NCI-H187 (cell line): ENCODE measurements at places on chromosomes 5 and 9.

DNA sequence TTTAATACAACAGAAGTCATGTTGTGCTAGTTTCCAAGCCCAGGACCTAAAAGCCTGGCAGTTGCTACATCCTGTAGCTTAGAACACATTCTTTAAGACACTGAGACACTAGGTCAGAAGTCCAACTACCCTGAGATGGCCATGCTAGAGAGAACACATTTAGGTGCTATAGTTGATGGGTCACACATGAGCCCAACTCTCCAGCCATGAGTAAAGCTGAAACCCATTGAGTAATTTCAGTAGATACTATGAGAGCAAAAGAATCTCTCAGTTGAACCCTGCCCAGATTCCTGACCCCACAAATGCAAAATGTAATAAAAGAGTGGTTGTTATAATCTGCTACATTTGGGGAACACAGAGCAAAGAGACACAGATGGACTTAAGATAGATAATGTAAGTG lies 164.4 kb downstream of the SEMA5A start:
- no peak for DNase-seq

- no peak for DNase-seq
Measured at GRCh38 chr5:172059661-172060100, 53.2 kb upstream of the FBXW11 start.

DNA sequence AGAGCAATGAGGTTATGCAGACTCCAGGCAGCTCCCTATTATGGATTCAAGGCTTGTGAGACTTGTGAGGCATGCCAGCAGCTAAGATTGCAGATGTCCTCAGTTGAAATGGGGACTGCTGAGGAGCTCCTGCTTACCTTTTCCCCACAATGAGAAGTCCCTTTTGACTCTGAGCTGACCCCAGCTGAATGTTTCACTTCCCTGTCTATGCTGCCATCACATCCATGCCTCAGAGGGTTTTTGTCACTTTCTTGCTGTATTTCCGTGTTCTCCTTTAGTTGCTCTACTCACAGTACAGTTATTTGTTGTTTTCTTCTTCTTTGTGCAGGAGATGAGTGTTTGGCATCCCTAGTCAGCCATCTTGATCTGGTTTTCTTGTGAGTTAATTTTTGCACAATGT lies 18.8 kb upstream of the OR2S2 start:
- DNase-seq: no peak

DNA sequence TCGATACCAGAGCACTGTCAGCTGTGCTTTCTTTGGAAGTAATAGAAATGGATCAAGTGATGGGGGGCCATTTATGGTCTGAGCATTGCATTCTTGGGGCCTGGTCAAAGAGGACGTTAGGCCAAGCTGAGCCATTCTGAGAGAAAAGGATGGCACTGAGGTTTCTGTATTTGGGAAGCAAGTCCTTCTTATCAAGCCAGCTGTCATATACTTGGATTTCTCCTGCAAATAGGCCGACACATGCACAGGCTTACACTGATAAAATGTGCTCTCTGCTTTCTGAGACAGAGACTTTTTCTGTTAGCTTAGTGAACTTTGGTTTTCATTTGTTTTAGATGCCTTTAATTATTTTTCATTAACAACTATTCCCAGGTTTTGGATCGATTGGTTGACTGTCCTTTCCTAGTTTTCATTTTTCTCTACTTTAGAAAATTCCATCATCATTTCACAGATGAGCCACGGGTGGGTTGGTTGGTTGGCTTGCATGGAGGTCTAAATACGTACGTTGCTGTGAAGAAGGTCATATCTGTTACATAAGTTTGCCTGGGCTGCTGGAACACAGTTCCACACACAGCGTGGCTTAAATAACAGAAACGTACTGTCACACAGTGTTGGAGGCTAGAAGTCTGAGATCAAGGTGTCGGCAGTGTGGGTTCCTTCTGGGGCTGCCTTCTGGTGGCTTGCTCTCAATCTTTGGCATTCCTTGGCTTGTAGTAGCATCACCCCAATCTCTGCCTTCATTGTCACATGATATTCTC lies 20.3 kb downstream of the TMOD1 start:
- DNase-seq: no peak

GRCh38 chr9:34589636-34590380 lies at the start of gene CNTFR:
Gene CNTFR (minus strand): TSS chr9:34589724. CDS start chr9:34568981, 20,743 bp downstream.
- no peak for DNase-seq

GRCh38 chr9:114410910-114411309 lies 23.1 kb upstream of the AKNA start:
- DNase-seq: no peak

GRCh38 chr5:69188811-69189161 lies 597 bp upstream of the CENPH start:
- no peak for DNase-seq

DNA sequence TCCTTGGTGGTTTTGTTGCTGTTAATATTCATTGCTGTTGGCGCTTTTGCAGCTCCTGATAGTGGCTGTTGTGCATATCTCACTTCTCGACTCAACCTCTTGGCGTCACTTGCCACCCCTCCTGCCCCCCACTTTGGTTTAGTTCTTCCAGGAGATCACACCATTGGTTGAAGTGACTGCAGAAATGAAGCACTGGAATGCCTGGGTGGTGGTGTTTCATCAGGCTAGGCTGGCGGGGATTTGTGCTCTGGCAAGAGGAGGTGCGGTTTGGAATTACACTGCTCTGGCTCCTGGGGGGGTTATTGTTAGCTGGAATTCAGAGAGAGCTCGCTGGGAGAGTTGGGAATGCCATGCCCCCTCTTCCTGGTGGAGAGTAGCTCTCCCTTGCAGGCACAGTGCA lies 11.5 kb downstream of the PRRC2B start:
- no peak for DNase-seq

- no peak for DNase-seq
Measured at GRCh38 chr5:54254482-54255198, 55.7 kb downstream of the ARL15 start.

DNA sequence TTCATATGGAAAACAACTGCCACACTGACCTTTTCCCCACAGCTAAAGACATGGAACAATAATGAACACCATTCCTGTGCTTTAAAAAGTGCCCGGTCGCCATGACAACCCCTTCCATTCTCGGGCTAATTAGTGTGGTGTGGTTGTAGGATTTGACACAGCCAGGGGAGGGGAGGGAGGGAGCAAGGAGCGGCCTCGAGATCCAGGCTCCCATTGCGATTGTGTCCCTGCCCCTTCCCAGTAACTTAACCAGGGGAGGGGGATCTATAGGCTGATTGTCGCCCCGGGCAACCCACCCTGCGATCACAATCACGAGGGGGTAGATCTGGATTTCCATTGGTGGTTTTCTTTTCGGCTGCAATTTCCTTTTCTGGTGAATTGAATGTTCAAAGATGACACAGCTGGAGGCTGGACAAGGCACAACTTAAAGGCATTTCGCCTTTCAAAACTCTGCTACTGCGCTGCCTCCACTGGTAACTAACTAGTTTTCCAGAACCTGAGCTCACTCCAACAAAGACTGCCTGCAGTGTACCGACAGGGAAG lies 96.7 kb upstream of the RETREG1 start:
- no peak for DNase-seq
